Endothelial cell (in vitro differentiated cells): ENCODE measurements at places on chromosomes 5 and 9. TPM values are rescaled to one million over a fixed set of nuclear protein-coding genes. Genes with fewer than 3 reads are reported as not detected.

The BSPRY gene
- 0.15 TPM for total RNA-seq

The GAS1 gene
- 11.2 TPM for total RNA-seq

The FOXD1 gene
- 0.33 TPM for total RNA-seq

The GMCL2 gene
- total RNA-seq: not detected

The TAF11L6 gene
- total RNA-seq: not detected

The PCA3 gene
- 0.62 TPM for total RNA-seq

The OMD gene
- total RNA-seq: not detected
